Astrocyte of the cerebellum (primary cell): ENCODE measurements at places on chromosomes 5 and 9.

DNA sequence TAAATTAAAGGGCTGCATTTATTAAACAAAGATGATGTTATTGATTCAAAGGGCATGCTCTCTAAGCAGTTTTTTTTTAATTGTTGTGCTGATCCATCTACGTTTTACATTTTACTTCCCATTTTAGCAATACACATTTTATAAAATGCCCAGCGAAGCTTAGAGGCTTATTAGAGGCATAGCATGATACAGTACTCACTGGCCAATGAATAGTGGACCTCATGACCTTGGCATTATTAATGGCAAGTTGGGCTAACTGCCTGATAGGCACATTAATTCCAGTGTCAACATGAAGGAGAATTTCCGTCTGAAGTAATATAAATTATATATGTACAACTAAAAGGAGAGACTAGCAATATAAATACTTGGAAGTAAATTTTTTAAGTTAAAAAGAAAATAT lies 837.2 kb downstream of the EFNA5 start:
- DNase-seq: no peak

DNA sequence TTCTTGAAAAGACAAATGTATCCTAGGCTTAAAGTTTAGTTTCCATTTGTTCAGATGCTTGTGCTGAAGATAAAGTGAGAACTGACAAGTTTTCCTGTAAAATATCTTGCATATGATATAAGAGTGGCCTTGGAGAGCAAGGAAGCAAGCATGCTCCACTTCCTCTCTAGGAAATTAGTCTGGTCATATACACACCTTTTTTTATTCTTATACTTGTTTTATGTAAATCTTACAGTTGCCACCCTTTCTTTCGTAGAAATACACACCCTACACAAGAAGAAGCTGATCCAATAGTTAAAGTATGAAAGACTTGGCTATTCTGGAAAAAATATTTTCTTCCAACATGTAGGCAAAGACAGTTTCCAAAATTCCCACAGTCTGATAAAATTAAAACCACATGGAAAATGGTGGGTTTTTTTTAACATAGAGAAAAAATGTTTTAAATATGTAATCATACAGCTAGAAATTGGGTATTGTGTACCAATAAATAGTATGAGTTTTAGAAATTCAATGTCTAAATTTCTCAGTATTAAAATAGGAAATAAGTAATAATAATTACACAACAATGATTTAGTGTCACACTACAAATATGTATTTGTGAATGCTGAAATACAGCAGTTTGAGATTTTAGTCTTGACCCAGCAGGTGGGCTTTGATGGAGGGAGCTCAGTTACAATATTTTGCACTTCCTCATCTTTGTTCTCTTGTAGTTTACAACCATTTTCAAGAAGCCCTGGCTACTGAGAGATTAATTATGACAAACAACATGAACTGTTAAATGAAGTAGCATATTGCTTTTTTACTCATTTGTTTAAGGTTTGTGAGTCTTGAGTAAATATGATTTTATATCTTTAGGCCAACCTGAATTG lies 185.7 kb upstream of the GNA14 start:
- no peak for DNase-seq

GRCh38 chr5:170285181-170285580 lies 12.4 kb downstream of the LCP2 start:
- no peak for DNase-seq

GRCh38 chr9:114314256-114314867 lies 8.5 kb upstream of the ORM1 start:
- no peak for DNase-seq

DNA sequence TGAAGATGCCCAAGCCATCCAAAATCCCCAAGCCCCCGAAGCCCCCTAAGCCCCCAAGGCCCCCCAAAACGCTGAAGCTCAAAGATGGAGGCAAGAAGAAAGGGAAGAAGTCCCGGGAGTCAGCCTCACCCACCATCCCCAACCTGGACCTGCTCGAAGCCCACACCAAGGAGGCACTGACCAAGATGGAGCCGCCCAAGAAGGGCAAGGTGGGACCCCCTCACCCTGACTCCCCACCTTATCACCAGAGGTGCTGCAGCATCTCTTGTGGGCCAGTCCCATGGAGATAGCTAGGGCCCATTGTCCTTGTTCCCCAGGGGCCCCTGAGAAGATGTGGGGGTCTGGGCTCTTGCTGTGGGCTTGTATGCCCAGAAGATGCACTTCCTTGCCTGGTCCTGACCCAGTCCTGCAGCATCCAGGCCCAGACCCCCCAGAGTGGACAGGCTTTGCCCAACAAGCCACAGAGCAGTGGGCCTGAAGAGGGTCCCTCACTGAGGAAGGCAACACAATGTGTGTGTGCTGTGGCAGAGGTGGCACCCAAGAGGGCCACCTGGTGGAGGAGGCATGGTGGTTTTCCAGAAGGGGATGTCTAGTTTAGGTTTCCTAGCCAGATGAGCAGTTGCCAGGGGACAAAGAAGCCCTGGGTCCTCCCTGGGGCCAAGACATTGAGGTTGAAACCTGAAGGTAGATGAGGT lies 84.1 kb downstream of the PHF2 start:
- no peak for DNase-seq

- no peak for DNase-seq
These were observed 221.9 kb downstream of the TLR4 start for GRCh38 chr9:117926031-117926658.

GRCh38 chr9:9556865-9557803 lies 1055.7 kb downstream of the PTPRD start:
- DNase-seq: no peak

DNA sequence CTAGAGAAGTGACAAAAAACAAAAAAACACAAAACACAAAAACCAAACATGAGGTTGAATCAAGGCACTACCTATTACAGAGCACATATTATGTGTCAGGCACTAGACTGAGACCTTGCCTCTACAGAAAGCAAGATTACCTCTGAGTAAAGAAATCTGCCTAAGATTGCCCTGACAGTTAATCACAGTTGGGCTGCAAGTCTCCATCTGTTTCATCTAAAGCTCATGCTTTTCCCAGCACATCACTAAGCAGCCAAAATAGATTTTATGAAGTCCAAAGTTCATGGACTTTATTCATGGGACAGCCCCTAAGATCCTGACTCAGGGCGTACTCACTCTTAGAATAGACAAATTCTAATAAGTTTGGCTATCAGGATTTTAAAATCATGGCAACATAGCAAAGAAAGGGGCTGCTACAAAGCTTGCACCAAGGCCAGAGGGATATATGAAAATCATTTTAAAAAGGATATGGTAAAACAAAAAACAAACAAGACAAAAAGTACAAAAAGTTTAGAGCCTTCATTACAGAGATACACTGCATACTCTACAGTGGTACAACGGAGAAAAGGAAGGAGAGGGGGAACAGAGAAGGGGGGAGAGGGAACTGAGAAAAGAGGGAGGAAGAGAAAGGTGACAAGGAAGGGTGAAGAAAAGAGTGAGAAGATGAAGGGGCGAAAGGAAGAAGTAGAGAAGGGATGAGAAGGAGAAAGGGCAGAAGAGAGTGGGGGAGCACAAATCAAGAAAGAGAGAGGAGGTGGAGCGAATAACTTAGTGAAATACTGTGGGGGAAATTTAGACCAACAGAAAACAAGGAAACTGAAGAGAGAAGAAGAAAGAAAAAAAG lies 58.2 kb downstream of the RICTOR start:
- no peak for DNase-seq

DNA sequence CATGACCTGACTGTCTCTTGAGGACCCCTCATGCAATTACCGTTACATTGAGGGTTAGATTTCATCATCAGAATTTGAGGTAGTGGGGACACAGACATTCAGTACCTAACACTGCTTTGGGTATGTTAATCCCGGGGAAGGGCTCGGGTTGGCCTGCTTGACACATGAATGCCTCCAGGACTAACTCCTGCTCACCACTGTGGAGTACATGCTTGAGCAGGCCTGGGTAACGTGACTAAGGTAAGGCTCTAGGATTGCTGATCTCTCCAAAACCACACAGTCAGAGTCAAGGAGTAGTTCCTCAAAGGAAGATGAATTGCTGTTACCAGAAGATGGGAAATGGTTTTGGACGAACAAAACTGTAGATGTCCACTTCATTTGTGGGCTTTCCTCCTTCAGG lies 376.3 kb upstream of the ZNF462 start:
- DNase-seq: no peak

DNA sequence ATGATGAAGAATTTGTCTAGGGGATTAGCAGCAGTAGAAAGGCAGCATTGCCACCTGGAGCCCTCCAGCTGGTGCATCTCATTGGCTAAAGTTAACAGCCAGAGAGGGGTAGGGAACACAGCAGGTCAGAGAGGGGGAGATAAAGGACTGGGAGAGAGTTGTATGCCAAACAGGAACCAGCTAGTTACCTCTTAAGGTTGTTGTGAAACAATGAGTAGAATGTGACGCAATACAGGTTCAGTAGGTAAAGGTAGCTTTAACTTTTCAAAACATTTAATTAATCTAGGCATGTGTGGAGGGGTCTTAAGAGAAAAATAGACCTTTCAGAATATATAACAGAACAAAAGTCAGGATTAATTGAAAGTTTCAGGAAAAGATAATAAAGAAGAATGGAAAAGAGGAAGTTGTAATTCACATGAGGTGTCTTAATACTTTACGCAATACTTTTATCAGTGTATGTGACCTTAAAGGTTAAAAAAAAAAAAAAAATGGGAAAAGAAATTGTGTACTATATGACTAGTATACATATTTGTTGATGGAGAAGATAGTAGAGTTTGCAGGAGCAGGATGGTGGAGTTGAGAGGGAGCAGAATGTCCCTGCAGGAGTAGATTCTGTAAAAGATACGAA lies 14.3 kb downstream of the FBXO38 start:
- DNase-seq: no peak

GRCh38 chr9:79641070-79641469 lies 69.3 kb downstream of the TLE4 start:
- no peak for DNase-seq

DNA sequence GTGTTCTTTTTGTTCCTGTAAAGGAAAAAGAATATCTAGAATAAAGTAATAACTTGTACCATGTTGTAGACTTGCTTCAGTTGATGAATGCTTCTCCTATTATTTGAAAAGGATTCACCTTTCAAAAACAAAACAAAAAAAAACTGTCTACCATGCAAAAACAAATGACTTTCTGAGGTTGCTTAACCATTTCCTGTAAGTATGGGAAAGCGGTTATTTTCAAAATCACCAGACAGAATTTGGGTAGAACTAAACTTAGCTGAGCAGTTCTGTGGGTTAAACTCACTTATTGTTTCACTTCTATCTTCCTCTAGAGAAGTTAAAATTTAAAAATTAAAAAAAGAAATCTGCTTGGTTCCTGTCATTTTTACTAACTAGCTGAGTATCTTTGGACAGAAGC lies 25.2 kb downstream of the LNPEP start:
- no peak for DNase-seq

- DNase-seq: no peak
These were observed 49.4 kb downstream of the FBXW11 start for GRCh38 chr5:171956887-171957495.

- DNase-seq: no peak
These were observed 151.1 kb downstream of the ARL15 start for GRCh38 chr5:54159153-54159892.

GRCh38 chr5:102249381-102249780 lies 46.7 kb downstream of the SLCO4C1 start:
- DNase-seq: no peak

DNA sequence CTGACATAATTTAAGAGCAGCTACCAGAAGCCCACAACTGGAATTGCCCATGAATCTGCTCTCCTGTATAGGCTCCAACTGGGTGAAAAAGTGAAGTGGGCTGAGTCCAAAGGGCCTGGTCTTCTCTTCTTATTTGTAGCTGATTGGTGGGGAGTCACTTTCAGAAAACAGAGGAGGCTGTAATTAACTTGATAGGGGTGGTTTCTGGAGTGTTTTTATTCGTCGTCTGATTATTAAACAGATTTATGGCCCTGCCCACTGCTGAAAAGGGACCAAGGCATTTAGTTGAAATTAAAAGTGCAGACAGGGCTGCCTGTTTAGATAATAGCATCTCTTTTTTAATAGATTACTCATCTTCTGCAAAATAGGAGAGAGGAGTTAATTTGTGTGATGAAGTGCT lies 81.0 kb upstream of the SAP30L start:
- DNase-seq: no peak

GRCh38 chr5:98839469-98840383 lies 66.3 kb downstream of the RGMB start:
- DNase-seq: no peak

GRCh38 chr5:172491481-172491880 lies 37.2 kb upstream of the SH3PXD2B start:
- no peak for DNase-seq

- no peak for DNase-seq
These were observed 139.2 kb downstream of the CDK5RAP2 start for GRCh38 chr9:120440791-120441190.
